ENCODE measurements at places on chromosomes 13 and 19. TPM values are rescaled to one million over a fixed set of nuclear protein-coding genes. Genes with fewer than 3 reads are reported as not detected.

The RNF113B gene
- total RNA-seq: not detected

The ZNF563 gene
- total RNA-seq: not detected

DNA sequence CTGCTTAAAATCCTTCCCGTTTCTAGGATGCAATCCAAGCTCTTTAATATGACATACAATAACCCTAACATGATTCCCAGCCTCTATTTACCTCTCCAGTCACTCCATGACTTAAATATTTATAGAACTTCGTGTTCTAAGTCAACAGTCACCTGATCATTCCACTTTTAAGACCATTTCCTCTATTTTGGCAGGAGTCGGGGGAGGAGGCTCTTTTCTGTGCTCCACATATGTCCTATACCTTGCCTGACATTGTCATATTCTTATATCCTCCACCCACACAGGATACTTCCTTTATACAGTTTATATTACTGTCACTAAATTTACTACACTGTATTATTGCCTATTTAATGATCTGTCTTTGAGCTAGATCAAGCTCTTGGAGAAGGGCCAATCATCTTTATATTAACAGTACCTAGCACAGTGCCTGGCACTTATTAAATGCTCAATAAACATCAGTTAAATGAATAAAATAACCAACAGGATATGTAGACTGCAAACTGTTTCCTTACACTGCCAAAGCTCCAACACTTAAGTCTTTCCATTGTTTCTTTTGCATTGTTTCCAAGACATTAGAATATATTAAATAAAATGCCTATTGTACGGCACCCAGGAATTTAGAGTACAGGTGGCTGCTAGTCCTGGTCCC is 2.7 kb downstream of the ARGLU1 start:
- H3K4me3 ChIP-seq: no peak overlapping the region
- no peak for DNase-seq
- no peaks in the 10 kb centered on the region for H3K36me3 ChIP-seq
- H3K4me1 ChIP-seq: peaks cover 38% of the 10 kb centered on the region
- no peaks in the 10 kb centered on the region for H3K27me3 ChIP-seq

GRCh38 chr13:104833221-104833620 is 1702.2 kb downstream of the EFNB2 start:
- peaks cover 4% of the 10 kb centered on the region for H3K4me1 ChIP-seq
- no peak overlapping the region for H3K4me3 ChIP-seq
- H3K27ac ChIP-seq: no peak overlapping the region
- no peak for DNase-seq

DNA sequence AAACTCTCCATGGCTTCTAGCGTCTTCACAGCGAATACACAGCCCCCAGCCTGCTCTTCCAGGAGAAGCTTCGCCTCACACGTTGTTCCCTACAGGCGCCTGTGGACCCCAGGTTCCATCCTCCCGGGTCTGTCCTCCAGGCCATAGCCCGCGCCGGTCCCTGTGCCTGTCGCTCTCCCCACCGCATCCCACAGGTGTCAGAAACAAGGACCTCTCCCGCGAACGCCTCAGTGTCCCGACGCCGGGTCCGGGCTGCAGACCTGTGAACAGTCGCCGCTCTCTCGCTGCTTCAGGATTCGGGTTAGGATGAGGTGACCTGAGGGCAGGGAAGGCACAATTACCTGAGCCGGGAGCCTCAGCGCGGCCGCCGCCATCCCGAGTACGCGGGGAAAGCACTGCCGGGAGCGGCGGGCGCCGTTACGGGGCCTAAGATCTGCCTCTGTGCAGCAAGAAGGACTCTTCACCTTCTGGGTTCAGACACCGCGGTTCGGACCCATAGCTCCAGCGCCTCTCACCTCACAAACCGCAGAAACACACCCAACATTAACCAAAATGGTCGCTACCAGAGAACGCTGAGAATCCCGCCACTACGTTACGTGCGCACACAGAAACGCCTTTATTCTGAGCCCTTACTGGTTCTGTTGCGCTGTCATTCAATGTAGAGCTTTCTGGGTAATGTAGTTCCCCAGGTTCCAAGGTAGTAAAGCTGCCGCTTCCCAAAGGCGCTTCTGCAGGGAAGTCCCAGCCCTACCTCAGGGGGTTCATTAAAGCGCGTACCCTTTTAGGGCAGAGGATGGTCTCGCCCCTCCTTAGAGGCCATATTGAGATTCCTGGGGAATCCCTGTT is at the start of gene ZNF418:
Gene ZNF418 (minus strand): TSS at position 583 of the 846 bp plus-strand sequence. CDS start 1,580 bp downstream, outside the sequence.
- no peak within 1 kb of the TSS for H3K27ac ChIP-seq
- no peaks in the 10 kb centered on the region for H3K4me1 ChIP-seq
- H3K27me3 ChIP-seq: no peaks in the 10 kb centered on the region
- H3K36me3 ChIP-seq: no peaks in the 10 kb centered on the region
- no peak for DNase-seq
- no peak within 1 kb of the TSS for H3K4me3 ChIP-seq

All from HCT116 (cell line).